Adipocyte (in vitro differentiated cells): ENCODE measurements at places on chromosomes 7 and 10.
A peak's percentile ranks its signal among the peaks of the same experiment; 100 is the strongest.

- no peak for DNase-seq
Observed at GRCh38 chr10:30114881-30115625, 55.7 kb upstream of the JCAD start.

GRCh38 chr7:15239801-15240200 lies 322.0 kb downstream of the AGMO start:
- DNase-seq, result peak; percentile 23

- DNase-seq, result no peak
Observed at GRCh38 chr10:24210501-24210900, 1.6 kb downstream of the KIAA1217 start.

GRCh38 chr7:94649450-94649849 lies 6.5 kb downstream of the SGCE start:
- no peak for DNase-seq

GRCh38 chr7:45240273-45240771 lies 82.7 kb downstream of the RAMP3 start:
- DNase-seq, result no peak

GRCh38 chr7:37769291-37769690 lies 79.1 kb upstream of the NME8 start:
- no peak for DNase-seq

GRCh38 chr10:100192350-100192749 lies 6.5 kb upstream of the ERLIN1 start:
- no peak for DNase-seq

GRCh38 chr10:71771821-71772617 lies 1.3 kb downstream of the VSIR start:
- DNase-seq, result peak; percentile 89

DNA sequence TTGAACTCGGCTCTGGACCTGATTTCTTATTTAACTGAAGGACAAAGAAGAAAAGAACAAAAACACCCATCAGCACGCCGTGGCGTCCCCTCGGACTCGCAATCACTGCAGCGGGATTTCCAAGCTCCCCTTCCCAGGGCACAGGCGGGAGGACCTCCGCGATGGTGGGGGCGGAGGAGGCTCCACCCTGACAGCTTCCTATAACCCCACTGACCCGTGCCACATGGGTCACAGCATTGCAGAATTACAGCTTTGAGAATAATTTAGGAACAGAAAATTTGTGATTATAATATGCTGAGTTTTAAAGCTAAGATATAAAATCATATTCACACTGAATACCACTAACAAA lies 129.7 kb upstream of the SEC61G start:
- DNase-seq, result no peak

- DNase-seq, result no peak
Observed at GRCh38 chr10:70866424-70866823, 21.9 kb downstream of the PCBD1 start.

DNA sequence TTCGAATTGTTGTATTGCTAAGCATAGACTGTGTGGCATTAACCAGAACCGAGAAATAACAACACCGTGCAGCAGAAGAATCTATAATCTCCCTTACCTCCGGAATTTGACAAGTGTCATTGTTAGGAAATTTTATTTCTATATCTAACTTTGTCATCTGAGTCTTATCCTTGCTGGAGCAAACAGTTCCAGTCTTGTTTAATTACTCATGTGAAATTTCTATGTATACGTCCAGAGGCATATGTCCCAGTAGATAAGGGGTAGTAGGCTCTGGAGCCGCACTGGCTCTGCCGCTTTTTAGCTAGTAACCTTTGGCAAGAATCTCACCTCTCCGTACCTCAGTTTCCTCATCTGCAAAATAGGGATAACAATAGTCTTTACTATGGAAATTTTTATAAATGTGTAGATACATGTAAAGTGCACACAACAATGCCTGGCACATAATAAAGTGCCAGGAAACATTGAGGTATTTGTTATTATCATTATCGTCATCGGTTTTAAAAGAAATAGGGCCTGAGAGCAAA lies 228.6 kb downstream of the VTI1A start:
- DNase-seq, result no peak

DNA sequence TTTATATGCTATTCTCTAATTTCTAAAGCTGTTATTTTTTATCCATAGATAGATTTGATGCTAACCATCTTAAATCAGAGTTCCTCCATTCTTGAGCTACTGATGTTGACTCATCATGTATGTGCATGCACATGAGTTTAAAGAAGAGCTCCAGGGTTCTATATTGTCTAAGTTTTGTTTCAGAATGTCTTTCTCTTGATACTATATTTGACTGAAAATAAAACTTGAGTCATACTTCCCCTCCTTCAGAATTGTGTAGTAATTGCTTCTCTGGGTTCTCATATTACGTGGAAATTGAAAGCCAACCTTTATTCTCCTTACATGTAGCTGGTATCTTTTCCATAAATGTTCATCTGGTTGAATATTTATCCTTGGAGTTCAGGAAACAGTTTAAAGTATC lies 89.4 kb downstream of the LRRTM3 start:
- peak; percentile 52 for DNase-seq

- peak; percentile 32 for DNase-seq
Observed at GRCh38 chr10:77927402-77928246, 1.1 kb upstream of the DLG5 start.

DNA sequence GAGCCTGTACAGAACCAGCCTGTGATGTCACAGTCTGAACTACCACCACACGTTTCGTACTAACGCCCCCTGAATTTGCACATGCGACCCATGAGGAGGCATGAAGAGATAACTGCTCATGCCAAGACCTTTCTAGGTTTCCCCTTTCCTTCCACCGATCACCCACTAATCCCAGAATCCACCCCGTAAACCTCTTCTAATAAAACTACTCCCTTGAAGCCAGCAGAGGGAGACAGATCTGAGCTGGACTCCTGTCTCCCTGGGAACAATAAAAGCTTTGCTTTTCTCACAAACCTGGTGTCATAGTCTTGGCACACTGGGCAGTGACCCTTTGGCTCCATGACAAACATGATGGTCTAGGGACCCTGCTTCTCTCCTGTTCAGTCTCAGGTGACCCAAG lies 144.5 kb downstream of the FRMD4A start:
- no peak for DNase-seq

- DNase-seq, result no peak
Observed at GRCh38 chr10:71678057-71678805, 41.3 kb downstream of the C10orf105 start.
